ENCODE measurements at places on chromosomes 7 and 10.

DNA sequence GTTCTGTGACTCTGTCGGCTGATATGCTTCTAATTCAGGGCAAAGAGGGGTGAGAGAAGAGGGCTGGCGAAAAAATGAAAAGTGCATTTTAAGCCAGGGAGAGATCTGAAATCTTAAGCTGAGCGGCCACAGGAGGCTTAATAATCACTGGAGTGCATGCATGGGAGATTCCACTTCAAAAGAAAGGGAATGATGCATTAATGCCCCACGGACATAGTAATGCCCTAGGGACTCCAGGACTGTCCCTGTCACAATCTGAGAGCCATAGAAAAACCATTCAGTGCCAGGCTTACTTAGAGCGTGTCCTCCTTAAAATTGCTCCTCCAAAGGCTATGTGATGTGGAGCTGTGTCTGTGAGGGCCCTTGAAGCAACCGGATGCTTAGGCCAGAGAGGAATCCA, 75.1 kb downstream of the NHLRC2 start:
- no peak for DNase-seq

GRCh38 chr10:683448-684071, 5.9 kb downstream of the DIP2C start:
- DNase-seq: no peak

- no peak for DNase-seq
Measured at GRCh38 chr7:100670074-100670473, 3.5 kb upstream of the GNB2 start.

DNA sequence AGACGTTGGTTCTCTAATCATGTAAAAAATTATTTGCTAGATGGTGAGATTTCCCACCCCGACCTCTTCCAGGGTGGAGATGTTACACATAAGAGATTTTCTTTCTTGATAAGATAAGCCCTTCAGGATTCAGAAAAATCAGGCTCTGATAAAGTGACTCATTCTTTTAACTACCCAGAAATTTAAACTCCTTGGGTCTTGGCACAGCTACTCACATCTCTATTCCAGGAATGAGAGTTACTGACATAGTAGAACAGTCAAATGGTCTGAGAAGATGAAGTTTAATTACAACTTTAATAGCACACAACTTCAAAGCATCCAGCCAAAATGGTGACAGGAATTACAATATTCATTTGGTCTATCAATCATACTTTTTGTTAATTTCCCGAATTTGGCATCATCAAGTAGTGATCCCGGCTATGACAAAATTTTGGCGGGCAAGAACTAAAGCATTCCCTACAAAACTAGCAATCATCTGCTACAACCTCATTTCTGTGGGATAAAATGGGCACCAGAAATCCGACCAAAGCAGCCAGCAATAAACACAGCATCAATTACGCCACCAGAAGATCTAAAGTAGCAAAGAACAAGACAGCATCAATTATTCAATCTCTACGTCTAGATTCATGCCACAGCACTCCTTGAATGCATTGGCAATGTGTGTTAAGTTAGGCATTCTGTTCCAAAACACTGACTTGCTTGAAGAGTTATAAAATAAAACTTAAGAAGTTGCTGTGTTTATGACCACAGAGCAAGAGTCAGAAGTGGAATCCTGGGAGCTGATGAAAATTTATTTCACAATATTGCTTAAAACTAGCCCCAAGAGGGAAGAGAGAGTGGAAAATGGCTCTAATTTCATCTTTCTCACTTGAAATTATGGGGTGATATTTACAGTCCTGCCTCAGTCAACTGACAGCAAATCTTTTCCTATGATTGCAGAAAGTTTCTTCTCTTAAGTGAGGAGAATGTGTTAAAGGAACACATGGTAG, 565.7 kb upstream of the ANKRD30A start:
- no peak for DNase-seq

DNA sequence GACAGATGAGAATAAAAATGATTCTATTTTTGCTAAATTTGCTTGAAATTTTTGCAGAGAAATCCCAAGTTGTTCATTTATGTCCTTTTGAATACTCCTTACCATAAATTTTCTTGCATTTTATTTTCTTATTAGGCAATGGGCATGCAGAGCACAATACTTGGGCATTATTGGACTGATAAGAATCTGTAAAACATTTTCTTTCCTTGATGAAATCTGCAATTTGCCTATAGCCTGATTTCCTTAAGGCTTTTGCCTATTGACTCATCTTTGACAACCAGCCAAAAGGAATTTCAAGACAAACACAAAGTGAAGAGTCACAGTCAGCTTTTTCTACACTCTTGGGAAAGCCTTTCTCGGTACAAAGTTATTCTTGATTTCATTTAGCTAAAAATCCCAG, 30.5 kb upstream of the GNAT3 start:
- DNase-seq: no peak

DNA sequence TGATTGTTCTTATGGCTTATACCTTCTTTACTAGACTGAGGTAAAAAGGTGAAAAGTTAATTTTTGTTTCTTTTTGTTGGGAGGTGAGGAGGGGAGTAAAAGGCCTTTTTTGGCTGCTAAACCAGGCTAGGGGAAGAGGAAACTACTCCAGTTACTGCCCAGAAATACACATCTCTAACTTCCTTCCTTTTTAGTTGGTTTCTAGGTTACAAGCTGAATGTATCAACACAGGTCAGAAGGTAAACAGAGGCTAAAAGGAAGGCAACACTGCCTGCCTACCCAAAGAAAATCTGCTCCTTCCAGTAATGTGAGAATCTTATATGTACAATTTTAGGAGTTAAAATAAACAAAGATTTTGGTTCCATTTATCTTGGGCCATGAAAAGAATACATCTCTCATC, 140.4 kb downstream of the NRBF2 start:
- DNase-seq: no peak

DNA sequence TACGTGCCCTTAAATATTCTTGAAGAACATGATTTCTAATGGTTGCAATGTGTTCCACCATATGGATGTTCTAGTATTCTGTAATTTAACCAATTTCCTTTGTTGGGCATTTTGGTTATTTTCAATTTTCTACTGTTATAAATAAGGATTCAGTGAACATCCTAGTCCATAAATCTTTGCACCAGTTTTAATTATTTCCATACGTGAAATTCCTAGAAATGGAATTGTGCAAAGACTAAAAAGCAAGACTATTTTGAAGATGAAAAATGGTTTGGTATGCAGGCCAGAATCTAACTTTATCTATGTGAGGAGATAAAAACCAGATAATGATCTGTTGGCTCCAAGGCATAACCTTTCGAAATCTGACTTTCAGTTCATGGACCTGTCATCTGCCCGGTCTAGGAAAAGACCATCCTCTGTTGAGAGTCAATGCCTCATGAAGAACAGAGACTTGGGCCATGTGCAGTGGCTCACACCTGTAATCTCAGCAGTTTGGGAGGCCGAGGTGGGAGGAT, 633.2 kb upstream of the NRP1 start:
- DNase-seq: no peak

DNA sequence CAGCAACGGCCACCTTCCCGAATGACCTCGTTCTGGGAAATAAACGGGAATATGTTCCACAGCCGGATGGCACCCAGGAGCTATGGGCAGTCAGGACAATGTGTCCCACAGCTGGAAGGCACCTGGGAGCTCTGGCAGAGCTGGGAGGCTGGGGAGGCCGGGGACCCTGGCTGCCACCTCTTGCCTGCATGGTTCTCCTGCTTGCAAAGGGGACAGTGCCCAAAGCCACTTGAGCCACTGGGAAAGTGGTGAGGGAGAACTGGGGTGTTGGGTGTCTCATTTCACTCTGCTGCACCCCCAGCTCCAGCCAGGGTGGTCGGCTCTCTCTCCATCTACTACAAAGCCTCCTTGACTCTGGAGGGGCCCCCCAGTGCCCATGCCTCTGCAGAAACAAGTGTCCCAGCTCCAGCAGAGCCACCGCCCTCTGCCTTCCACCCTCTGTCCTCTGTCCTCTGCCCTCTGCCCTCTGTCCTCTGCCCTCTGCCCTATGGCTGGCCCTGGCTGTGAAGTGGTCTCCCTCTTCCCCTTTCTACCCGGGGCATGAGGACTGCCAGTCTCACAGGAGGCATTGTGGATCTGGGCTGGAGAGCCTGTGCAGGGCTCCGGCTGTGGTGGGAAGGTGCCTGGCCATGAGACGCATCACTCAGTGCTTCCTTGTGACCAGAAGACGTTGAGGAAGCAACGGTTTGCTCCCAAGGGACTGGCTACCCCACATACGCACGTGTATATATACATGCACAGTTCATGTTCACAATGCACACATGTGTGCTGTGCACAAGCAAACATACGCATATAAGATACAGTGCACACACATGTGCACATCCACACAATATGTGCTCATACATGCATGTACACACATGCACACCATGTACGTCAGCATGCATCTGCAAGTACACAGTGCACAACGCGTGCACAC, 21.5 kb upstream of the INPP5A start:
- no peak for DNase-seq

- no peak for DNase-seq
Measured at GRCh38 chr10:62669341-62669740, 135.2 kb upstream of the ADO start.

GRCh38 chr7:56028942-56029630, 22.2 kb downstream of the PSPH start:
- no peak for DNase-seq

- DNase-seq: no peak
Measured at GRCh38 chr7:100120733-100121036, 1.3 kb downstream of the CNPY4 start.

- no peak for DNase-seq
Measured at GRCh38 chr7:52682993-52683392, 352.4 kb upstream of the POM121L12 start.
